ENCODE measurements at places on chromosomes 16 and 17.

DNA sequence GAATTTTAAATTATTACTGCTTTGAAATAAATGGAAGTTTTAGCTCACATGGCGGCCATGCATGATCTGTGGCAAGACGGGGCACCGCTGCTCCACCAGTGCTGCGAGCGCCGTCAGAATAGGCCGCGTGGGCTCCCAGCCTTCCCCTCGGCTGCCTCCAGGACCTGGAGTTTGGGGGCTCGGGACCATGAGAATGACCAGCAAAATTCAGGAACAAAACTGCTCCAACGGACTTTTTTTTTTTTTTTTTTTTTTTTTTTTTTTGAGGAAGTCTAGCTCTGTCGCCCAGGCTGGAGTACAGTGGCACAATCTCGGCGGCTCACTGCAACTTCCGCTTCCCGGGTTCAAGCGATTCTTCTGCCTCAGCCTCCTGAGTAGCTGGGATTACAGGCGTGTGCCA, 38.3 kb upstream of the AKAP1 start:
- no peak for DNase-seq

- DNase-seq = no peak
Observed at GRCh38 chr17:70158180-70158579, 11.2 kb upstream of the KCNJ2 start.

DNA sequence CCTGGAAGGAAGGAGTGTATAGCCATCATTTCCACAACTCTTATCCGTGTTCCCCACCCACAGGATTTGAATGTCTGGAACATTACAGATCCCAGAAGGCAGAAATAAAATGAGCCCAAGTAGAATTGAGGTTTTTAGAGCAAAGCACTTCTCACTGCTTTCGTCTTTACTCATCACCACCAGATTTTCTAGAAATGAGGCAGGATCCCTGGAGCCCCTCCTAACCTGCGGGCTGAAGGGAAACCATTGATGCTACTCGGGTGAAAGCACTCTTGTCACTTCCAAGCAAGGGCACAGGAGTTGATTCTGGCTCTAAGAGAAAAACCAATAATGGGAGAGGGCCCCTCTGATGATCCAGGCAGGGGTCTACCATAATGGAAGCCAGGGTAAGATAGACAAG, 2.8 kb upstream of the ALDOC start:
- DNase-seq = no peak

GRCh38 chr17:1563786-1564613, 1.4 kb upstream of the PITPNA start:
- DNase-seq = no peak

DNA sequence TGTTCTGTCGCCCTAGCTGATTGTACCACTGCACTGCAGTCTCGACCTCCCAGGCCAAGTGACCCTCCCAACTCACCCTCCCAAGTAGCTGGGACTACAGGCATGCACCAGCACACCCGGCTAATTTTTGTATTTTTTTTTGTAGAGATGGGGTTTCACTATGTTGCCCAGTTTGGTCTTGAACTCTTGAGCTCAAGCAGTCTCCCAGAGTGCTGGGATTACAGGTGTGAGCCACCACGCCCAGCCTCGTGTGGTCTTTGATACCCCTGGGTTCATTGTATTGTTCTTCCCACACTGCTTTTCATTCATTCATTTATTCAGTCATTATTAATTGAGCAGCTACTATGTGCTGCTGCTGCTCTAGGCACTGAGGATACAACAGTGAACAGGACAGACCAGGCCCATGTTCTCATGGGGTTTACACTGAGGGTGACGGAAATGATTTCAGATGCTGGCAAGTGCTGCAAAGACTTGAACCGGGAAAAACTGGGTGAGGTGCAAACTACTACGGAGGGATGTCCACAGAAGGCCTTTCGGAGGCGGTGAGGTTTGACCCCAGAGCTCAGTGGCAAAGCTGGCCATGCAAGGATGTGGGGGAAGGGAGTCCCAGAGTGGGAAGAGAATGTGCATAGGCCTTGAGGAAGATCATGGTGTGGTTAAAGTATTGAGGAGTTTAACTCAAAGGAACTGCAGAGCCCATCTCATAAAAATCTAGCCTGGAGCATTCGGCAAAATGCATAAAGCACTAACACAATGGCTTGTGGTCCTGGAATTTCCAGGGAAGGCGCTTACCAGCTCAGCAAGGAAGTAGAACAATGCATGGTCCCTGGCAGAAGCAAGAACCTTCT, 10.9 kb downstream of the ABCC1 start:
- DNase-seq = no peak

- no peak for DNase-seq
Observed at GRCh38 chr17:9908649-9909042, 3.6 kb upstream of the RCVRN start.

- no peak for DNase-seq
Observed at GRCh38 chr16:54228325-54228724, 58.3 kb downstream of the IRX3 start.

DNA sequence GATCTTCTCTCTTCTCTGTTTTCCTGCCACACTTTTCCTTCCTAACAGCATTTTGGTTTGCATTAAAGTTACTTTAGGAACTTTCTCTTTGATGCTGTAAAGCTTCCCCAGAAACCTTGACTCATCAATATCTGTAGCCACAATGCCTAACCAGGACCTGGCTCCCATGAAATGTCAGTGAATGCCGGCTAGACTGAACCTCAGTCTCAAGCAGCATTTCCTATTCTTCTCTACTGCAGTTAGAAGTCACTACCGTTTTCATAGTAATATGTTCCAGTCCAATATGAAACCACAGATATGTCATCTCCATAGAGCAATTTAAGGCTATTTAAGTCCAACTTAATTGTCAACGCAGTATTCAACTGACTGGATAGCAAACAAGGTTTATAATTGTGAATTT, 28.9 kb downstream of the ITFG1 start:
- DNase-seq = no peak

GRCh38 chr17:83155128-83156121, 76.0 kb downstream of the METRNL start:
- DNase-seq = peak; percentile 20

DNA sequence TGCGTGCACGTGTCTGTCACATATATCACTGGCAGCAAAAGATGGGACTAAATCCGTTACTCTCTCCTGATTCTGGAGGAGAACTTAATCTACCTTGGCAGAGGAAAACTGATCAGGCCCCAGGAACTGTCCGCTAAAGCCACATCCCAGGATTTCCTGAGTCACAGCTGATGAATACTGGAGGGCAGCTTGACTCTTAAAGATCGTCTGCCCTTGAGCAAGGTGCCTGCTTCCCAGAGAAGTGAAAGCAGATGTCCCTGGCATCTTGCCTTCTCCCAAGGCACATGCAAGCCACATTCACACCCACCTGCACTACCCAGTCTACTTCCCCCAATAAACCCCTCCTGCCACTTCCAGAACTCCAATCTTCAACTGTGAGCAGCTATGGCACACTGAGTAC, 99.8 kb downstream of the CPPED1 start:
- no peak for DNase-seq

DNA sequence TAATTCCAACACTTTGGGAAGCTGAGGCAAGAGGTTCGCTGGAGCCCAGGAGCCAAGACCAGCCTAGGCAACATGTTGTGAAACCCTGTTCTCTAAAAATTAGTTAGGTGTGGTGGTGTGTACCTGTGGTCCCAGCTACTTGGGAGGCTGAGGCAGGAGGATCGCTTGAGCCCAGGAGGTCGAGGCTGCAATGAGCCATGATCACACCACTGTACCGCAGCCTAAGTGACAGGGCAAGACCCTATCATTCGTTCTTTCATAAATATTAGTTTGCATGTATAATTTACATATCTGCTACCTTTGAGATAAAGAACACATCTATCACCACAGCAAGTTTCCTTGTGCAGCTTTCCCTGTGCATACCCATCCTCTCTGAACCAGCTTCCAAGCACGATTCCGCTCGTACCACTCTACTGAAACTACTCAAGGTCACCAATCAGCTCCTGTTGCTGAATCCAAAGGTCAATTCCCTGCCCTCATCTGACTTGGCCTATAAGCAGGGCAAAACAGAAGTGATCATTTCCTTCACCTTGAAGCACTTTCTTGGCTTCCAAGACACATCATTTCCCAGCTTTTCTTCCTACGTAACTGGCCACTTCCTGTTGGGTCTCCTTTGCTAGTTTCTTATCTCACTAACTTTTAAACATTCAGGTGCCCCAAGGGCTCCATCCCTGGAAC, 49.1 kb downstream of the GRB2 start:
- DNase-seq = no peak

Data from SK-N-MC (cell line).